Activated naive CD8-positive, alpha-beta T cell treated with anti-CD3 and anti-CD28 coated beads, Interleukin-2, amount 50 U/mL, for 16 hours (primary cell): ENCODE measurements at places on chromosomes 13 and 19.

GRCh38 chr19:6613711-6614110, 22.8 kb upstream of the CD70 start:
- DNase-seq: no peak

DNA sequence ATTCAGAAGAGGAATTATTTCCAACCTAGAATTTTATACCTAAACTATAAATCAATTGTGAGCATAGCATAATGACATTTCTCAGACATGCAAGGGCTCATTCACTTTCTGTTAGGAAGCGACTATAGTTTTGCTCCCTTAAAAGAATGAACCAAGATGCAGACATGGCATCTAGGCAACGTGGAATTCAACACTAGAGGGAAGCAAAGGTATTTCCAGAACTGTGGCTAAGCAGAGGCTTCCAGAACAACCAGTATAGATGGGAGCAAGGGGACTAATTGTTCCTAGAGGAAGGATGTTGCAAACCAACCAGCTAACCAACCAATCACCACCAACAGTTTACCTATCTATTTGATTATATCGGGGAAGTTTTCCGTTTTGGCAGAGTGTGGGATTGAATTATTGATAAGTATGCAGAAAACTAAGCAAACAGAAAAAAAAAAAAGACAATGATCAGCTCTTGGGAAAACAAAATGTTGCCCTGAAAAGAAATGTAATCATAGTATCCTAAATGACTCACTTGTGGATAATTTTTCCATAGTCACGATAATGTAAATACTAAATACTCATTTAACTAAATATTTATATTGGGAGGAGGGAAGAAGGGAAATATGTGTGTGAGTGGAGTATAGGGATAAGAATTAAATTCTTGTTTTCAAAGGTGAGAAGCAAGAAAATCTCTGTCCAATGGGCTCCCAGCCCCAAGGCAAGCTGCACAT, 21.1 kb downstream of the ARL11 start:
- no peak for DNase-seq

- DNase-seq: no peak
These were observed 320.2 kb downstream of the TBC1D4 start for GRCh38 chr13:75161804-75162203.

- DNase-seq: no peak
These were observed 31.2 kb downstream of the CBY2 start for GRCh38 chr13:45733361-45733760.

- no peak for DNase-seq
These were observed 868 bp upstream of the UBAC2 start for GRCh38 chr13:99199541-99200431.

- no peak for DNase-seq
These were observed at the start of gene LRP3 for GRCh38 chr19:33193865-33194362. LRP3 (plus strand) TSS chr19:33194330; CDS start chr19:33194786, 456 bp downstream.

DNA sequence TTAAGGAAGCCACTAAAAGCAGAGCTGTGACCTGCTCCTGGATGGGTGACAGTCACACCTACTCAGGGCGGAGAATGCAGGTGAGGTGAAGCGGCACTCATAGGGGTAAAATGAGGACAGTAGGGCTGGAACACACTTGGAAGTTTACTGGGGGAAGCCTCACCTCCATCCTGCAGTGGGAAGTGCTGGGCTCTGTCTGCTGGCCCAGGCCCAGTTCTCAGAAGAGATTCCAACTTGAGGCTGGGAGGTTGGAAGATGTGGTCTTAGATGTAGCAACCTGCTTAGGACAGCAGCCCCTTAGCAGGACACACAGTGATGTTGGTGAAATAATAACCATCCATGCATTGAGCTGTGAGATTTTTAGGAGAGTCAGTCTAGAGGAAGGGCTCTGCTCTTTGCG, 4.6 kb downstream of the MEDAG start:
- DNase-seq: no peak

GRCh38 chr13:97165502-97166425, 56.4 kb upstream of the MBNL2 start:
- no peak for DNase-seq

GRCh38 chr13:67229481-67230403, at the start of gene PCDH9:
PCDH9 (minus strand) TSS chr13:67230336; CDS start chr13:67228440, 1,896 bp downstream.
- DNase-seq: no peak

DNA sequence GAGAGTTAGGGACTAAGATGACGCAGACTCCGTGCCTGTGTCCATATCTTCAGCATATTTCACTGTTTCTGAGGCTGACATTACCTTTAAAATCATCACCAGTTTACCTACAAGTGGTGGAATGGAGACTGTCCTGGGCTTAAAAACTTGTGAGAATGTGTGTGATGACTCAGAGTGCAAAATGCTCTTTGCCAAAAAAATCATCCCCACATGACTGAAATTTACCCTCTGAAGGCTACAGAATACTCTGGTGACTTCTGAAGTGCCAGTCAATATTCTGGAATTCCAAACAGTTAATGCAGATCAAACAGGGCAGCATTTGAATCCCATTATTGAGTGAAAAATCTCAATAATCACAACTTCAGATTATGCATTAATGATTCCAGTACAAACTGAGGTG, 901.4 kb downstream of the EFNB2 start:
- no peak for DNase-seq

DNA sequence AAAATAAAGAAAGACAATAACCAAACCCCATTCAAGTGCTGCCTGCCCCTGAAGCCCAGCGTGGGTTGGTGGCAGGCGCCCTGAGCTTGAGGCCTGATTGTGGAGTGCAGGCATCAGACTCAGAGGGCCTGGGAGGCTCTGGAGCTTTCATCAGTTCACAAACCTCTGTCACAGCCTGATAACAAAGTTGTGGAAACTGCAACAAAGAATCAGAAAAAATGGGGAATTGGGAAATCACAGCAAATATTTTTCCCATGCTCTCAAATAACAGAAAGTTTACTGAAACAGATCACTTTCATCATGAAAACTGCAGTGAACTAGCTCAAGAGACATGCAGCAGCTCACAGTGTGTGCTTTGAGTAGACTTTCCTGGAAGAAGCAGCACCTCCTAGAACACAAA, 793.6 kb downstream of the UQCRFS1 start:
- DNase-seq: no peak

DNA sequence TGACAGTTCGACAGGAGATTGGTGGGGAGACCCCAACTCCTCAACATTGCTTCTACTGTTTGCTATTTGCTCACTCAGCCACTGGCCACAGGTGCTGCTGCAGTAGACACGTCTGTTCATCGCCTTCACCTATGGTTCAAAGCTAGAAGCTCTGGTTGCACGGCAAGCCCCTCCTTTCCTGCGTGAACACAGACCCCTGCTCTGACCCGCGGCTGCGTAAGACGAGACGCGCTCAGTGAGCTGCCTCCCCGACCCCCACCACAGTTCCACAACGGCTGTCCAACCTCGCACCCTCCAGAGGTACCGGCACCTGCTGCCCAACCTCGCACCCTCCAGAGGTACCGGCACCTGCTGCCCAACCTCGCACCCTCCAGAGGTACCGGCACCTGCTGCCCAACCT, 6.8 kb downstream of the RASA3 start:
- DNase-seq: no peak

DNA sequence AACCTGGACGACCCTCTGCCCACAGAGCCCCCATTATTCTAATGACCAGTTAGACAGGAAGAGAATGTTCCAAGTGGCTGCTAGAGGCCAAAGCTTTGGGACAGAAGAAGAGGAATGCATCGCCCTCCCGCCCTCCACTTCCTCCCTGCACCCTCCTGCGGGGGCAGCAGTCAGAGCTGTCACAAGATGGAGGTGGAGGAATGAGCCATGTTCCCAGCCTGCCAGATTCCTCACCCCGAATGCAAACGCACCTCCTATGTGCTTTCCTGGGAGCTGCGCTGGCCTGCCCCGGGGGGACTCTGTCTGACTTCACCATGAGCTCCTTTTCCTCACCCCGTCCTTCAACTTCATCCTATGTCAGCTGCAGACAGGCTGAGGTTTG, 1.7 kb downstream of the YJEFN3 start:
- DNase-seq: no peak

DNA sequence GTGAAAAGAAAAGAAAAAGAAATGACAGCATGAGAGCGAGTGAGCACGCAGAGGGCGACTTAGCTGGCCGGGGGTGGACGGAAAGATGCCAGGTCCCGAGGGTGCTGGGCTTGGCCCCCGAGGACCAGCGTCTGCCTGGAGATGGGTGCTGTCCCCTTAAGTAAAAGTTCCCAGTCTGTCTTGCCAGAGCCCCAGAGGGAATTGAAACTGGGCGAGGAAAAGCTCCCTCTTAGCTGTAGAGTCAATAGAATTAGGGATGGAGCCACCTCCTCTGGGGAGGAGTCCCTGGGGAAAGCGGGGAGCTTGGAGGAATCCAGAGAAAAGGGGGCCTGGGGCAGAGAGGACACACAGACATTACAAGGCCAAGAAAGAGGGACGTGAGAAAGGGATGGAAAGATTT, 13.3 kb downstream of the BCAM start:
- DNase-seq: no peak

DNA sequence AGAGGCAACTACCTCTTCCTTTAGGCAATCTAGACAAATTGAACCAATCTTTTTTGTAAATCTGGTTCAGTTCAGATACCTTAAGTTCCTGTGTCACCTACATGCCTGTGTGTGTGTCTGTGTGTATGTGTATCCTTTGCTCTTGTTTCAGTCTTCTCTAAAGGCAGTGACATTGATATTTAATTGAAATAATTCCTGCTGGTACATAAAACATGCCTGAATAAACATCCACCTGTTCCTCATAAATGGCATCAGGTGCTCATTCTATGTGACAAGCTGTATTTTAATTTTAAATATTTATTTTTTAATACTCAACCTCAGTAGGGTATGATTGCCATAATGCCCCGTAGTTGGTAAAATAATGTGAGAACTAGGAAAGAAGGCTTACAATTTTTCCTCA, 1606.4 kb upstream of the PRR20A start:
- DNase-seq: no peak

DNA sequence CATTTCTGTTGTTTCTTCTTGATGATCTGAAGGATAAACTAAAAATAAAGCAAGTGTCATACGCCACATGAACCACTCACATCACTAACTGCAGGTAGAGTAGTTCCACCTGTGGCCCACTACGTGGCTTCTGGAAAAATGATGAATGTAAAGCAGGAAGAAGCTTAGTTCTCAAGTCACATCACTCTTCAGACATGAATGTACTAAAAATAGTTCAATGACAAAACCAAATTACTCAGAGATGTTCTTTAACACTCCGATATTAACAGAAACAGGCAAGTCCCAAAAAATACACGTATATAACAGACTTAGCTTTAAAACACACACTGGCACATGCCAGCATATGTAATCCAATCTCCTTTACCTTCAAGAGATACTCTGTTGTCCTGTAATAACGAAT, 21.6 kb downstream of the RAB20 start:
- DNase-seq: no peak

DNA sequence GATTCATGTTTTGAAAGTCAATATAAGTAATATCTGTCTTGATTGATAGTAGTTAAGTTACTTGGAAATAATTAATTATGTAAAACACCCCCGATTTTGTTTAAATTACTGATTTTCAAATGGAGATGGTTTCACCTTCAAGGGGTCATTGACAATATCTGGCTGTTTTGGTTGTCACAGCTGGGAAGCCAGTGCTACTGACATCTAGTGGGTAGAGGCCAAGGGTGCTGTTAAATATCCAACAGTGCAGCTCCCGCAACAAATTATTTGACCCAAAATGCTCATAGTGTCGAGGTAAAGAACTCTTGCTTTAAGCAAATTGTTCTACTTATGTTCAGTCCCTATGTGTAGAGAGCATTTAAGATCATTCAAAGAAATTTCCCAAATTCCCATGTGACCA, 50.6 kb upstream of the PCDH20 start:
- no peak for DNase-seq

- no peak for DNase-seq
These were observed 109.1 kb downstream of the PCDH9 start for GRCh38 chr13:67120872-67121531.

- no peak for DNase-seq
These were observed 139.0 kb downstream of the FLT1 start for GRCh38 chr13:28355822-28356371.

GRCh38 chr13:66577358-66577757, 652.8 kb downstream of the PCDH9 start:
- DNase-seq: no peak

DNA sequence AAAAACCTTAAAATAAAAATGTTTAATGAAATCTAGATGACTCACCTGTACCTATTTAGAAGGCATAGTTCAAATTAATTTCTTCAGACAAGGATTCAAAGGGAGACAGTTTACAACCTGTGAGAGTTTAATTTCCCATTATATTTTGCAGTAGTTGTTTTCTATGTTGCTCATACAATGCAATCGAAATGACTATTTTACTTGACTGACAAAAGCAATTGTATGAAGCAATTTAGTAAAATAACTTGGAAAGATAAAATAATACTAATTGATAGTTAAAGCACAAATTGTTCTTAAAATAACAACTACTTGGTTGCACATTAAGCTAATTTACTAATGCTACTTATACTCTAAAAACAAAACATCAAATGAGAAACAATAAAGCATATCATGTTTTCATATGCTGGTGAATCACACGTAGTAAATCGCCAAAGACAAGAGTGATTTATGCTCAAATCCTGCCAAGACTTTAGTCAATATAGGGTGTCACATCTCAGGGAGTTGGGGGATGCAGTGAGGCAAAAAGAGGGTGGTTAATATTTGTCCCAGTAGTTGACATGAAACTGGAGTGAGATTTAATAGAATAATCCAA, 6.4 kb downstream of the DACH1 start:
- no peak for DNase-seq

GRCh38 chr19:52099497-52100138, 4.1 kb upstream of the ZNF841 start:
- no peak for DNase-seq

DNA sequence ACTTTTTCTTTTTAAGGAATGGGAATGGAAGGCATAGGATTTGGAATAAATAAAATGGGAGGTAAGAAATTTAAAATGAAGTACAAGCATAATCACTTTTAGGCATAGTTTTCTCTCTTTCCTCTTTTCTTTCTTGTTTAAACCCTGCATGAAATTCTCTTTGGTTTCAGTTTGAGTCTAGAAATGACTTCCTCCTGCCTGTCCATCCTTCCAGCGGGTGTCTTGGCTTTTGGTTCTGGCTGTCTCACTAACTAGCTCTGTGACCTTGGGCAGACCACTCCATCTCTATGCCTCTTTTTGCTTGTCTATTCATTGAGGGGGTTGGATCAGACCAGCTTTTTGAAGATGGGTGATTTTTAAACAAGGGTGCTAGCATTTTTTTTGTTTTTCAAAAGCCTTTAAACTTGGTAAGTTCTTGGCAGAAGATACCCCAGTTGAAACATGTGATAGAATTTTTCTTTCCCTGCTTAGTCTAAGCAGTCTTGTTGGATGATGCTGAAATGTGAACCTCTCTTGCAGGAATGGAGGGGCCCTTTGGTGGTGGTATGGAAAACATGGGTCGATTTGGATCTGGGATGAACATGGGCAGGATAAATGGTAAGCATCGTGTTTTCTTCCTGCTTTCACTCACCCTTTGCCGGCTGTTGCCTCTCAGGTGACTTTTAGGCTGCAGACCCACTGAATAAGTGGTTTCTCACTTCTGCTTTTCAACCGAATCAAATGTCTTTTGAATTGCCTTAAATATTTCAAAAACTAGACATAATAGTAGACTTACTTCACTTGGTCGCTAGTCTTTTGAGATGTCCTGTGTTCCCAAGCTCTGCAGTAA, 28.6 kb downstream of the PRAM1 start:
- DNase-seq: no peak
